Activated naive CD4-positive, alpha-beta T cell treated with anti-CD3 and anti-CD28 coated beads, Interleukin-2, amount 50 U/mL, for 72 hours (primary cell): ENCODE measurements at places on chromosomes 2 and 18. TPM values are rescaled to one million over a fixed set of nuclear protein-coding genes. Genes with fewer than 3 reads are reported as not detected.

GRCh38 chr2:129907256-129907998, 72.0 kb upstream of the RAB6C start:
- peak; percentile 11 for DNase-seq

RAB27B gene
- 0.21 TPM for total RNA-seq

MAB21L4 gene
- total RNA-seq: not detected

PSMA8 gene
- total RNA-seq: 0.73 TPM

DNA sequence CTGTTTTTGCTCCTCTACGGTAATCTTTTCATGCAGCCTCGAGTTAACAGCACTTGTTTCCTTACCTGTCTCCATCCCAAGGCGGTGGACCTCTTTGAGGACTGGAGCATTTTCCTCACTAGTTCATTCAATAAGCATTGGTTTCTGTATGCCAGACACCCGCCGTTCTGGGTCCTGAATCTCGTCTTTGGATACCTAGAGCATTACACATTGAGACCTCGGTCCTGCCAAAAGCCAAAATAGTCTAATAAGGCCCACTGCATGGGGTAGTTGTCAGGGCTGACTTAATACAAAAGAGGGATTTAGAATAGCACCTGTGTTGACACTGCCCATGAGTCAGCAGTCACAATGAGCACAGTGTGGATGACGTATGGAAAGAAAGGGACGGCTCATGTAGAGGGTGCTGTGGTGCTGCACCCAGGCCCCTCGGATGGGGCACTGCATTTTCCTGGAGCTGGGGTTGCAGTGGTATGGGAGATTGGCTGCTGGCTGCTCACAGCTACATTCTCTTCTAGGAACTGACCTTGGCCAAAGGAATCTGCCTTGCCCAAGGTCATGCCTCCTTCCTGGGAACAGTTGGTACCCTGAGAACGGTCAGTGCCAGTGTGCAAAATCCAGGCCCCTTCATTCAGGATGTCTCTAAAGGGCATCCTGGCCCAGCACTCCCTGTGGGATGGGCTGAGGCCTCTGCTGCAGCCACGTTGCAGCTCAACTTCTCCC, 126.9 kb upstream of the NCK2 start:
- no peak for DNase-seq

DNA sequence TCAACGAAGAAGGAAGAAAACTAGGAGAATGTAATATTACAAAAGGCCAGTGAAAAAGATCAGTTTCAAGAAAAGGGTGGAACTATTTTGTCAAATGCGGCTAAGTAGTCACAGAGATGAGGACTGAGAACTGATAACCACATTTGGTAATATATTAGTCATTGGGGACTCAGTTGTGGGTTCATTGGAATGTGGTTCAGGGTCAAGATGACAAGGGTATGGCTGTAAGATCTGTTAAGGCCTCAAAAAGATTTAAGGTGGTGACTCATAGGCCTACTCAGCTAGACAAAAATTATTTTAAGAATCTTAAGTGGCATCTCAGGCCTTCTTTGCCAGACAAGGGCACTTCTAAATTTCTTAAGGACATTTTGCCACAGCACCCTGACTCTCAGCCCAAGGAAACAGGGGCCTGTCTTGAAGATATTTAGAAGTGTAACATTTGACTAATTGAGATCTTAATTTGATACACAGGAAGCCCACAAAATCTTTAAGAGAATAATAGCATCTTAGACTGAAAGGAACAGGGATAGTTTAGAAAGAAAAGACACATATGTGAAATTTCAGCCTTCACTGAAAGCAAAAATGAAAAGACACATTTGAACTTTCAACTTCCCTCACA, 81.3 kb downstream of the STRADB start:
- DNase-seq: no peak

DNA sequence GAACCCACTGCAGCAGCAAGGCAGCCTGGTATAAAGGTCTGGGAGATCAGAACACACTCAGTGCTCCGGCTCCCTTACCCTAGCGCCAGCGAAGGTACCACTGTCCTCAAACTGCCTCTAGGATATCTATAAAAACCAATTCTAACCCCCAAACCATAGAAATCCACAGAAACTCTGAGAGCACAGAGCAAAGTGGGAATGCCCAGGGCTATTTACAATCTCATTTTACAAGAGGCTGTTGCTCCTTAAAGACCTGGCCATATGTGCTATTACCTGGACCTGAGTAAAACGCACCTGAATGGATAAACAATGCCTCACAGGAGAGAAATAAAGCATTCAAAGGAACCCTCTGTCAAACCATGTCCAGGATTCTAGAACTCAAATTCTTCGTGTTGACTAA, 4.3 kb downstream of the STK39 start:
- no peak for DNase-seq

DNA sequence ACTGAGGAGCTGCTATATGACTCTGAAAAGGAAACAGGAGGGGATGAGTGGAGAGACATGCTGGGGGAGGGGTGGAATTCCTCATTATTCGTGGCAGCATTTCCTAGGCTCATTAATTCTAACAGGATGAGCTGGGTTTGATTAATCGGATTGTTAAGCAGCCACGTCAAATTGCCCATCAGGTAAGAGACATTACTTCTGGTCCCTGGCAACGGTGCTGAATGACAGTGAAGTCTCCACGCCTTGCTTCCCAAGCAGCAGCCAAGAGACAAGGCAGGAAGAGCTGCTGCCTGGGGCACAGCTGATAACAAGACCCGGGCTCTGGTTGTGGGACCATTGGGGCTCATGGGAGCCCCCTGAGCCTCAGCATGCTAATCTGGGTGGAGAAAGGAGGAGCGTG, 86.6 kb downstream of the MARCHF4 start:
- no peak for DNase-seq

GRCh38 chr2:162030363-162031190, 43.4 kb downstream of the DPP4 start:
- DNase-seq: no peak

MC2R gene
- total RNA-seq: not detected

DNA sequence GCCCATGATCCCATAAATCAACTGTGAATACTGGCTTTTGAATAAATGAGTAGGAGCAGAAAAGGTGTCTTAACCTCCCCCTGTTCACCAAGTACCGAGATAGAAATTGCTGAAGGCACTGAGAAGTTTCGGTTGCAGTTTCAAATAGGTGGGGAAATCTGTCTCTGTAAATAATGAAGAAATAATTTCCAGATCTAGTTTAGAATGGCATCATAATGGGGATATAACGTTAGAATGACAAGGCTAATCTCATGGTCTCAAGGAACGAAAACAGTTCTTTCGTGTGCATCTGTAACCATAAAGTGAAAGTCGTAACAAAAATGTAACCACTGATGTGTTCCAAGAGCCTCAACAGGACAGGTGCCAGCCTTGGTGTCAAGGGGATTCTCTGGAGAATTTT, 49.9 kb upstream of the TMEM18 start:
- DNase-seq: no peak

CCDC74B gene
- 1.7 TPM for total RNA-seq

- no peak for DNase-seq
These were observed 269.0 kb downstream of the TCF4 start for GRCh38 chr18:55318951-55319441.

COL3A1 gene
- total RNA-seq: 0.16 TPM

DNA sequence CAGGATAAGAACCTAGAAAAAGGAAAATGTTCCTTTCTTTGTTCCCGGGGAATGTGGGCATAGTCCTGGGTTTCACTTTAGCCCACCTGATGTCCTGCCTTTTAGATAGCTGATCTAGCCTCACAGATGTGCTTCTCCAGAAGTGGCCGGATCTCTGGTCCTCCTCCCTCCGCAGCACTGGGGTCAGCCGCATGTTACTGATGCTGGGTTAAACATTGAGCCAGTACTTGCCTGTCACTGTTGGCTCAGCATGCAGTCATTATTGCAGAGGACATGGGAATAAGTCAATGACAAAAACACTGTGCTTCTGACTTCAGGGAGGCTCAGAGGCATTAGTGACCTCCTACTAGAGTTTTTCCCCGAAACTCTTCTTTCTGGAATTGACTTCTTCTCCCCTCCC, 27.6 kb downstream of the NCK2 start:
- DNase-seq: no peak

DNA sequence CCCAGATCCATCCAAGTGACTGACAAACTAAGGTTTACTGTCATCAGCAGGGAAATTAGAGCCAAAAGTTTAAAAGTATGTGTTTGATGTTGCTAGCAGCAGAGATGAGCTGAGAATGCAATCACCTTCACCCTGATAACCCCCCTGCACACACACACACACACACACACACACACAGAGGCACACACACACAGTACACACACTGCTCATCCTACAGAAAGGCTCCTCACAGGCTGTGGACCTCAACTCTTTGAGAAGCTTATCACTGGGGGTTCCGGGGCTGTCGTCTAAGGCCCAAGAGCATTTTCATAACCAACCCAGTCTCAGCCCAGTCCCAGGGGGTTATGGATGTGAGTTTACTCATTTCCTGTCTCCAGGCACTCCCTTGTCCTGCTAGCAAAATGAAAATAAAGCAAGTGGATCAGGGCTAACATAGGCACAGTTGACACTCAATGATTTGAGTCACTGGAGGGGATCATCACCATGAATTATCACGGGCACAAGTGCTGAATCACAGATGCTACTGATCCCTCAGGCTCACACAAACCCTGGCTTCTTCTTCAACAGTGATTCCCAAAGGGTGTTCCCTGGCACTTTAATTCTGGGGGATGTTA, 76.6 kb downstream of the ALK start:
- DNase-seq: no peak

GRCh38 chr18:49911427-49911826, 98.1 kb upstream of the ACAA2 start:
- no peak for DNase-seq

GRB14 gene
- total RNA-seq: not detected

- no peak for DNase-seq
These were observed 26.6 kb downstream of the LRRFIP1 start for GRCh38 chr2:237653776-237654558.

FBXO36 gene
- total RNA-seq: 1.3 TPM

DNA sequence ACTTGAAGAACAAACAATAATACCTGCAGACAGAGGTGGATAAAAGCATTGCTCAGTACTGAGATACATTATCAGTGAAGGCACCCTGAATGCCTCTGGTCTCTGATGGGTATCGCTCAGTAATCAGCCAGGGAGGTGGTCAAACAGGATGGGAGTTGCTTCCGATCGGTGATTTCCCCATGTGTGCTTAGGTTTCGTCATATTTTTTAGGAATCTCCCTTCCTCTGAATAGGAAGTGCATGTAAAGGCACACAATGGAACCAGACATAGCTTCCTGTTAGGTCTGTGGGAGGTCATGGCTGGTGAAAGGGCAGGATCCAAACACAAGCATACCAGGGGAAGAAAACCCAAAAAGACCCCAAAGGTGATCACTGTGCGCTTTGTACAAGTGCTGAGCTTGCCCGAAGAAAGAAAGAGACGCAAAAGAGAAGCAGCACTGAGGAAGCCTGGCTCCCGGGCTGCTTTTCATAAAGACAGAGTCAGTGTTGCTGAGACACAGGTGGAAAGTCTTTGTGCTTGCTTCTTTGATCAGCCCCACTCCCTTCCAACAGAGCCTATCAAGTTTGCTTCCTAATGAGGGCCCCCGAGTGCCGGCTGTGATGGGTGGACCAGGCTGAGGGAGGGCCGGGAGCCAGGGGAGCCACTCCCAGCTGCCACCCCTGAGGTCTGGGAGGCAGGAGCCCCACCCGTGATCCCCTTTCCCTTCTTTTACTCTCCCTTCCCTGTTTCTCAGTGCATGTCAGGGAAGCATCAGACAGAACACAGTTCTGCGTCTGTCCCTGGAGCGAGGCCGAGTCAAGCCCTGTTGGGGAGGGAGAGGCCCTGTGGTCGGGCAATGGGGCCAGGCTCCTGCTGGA, 138.2 kb downstream of the SH3RF3 start:
- DNase-seq: no peak
